Urinary bladder (tissue), 4 donors: ENCODE measurements at places on chromosomes 1 and 21.

- DNase-seq: no peak
Measured at GRCh38 chr1:244074559-244075171, 23.6 kb downstream of the ZBTB18 start.

- no peak for DNase-seq
Measured at GRCh38 chr1:242651817-242652216, 127.3 kb upstream of the PLD5 start.

DNA sequence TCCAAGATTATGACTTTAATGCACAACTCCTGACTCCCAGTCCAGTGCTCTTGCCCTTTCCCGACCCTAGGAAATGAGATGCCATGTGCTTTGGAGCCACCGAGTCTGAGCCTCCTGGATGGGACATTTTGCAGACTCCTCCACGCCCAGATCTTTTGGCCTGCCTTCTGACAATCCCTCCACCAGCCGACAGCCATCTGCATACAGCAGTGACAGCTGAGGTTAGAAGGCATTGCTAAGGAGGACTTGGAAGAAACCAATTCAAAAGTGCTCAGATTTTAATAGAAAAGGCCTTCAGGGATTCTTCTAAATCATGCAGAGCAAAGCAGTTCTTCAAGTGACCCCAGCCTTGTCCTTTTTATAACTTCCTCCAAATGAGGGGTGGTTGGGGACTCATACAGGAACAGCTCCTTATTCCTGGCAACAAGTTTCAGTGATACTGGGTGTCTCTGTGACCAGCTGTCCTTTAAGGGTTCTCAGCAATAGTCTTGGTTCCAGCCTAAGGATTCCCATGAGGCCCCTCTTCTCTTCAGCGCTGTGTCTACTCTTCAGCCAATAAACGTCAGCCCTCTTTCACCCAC lies 369.3 kb downstream of the PBX1 start:
- no peak for DNase-seq

DNA sequence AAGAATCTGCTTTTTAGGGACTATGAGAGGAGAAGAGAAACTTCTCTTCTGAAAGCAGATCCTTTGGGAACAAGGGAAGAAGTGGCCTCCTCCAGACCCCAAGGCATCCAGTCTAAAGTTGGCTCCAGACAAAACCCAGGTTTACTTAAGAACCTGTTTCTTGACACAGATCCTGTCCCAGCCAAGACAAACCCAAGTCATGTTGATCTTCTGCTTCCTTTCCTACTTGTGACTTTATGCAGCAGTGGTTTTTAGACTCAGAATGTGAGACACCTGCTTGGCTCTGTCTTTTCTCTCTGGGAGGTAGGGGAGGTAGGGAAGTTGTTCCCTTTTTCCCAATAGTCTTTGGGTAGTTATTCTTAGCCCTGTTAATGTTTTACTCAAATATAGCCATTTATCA lies 38.3 kb downstream of the ELAPOR1 start:
- DNase-seq: no peak

GRCh38 chr1:39165049-39165448 lies 39.4 kb upstream of the MACF1 start:
- DNase-seq: no peak

- DNase-seq: no peak
Measured at GRCh38 chr1:159152031-159152430, 19.4 kb upstream of the CADM3 start.

GRCh38 chr1:92117526-92117925 lies 37.4 kb downstream of the BTBD8 start:
- no peak for DNase-seq

DNA sequence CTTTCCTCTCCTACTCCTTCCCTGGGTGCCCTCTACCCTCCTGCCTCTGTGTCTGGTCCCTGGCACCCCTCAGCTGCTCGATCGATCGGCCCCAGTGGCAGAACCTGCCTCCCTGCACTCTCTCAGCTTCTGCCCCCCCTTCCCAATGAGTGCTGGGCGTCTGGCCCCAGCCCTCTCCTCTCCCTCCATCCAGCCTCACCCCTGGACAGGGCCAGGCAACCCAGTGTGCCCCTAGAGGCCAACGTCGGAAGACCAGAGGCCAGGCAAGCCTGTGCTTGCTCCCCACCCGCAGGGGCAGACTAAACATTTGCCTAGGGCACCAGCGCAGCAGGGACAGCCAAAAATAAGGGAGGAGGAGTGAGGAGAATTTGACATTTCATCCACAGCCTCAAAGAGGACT lies 43.5 kb downstream of the LGR6 start:
- no peak for DNase-seq

DNA sequence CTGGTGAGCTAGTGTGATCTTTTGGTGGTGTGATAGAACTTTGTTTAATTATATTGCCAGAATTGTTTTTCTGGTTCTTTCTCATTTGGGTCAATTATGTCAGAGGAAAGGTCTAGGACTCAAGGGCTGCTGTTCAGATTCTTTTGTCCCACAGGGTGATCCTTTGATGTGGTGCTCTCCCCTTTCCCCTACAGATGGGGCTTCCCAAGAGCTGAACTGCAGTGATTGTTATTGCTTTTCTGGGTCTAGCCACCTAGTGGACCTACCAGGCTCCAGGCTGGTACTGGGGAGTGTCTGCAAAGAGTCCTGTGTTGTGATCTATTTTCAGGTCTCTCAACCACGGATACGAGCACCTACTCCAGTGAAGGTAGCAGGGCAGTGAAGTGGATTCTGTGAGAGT lies 25.9 kb upstream of the CD84 start:
- no peak for DNase-seq

DNA sequence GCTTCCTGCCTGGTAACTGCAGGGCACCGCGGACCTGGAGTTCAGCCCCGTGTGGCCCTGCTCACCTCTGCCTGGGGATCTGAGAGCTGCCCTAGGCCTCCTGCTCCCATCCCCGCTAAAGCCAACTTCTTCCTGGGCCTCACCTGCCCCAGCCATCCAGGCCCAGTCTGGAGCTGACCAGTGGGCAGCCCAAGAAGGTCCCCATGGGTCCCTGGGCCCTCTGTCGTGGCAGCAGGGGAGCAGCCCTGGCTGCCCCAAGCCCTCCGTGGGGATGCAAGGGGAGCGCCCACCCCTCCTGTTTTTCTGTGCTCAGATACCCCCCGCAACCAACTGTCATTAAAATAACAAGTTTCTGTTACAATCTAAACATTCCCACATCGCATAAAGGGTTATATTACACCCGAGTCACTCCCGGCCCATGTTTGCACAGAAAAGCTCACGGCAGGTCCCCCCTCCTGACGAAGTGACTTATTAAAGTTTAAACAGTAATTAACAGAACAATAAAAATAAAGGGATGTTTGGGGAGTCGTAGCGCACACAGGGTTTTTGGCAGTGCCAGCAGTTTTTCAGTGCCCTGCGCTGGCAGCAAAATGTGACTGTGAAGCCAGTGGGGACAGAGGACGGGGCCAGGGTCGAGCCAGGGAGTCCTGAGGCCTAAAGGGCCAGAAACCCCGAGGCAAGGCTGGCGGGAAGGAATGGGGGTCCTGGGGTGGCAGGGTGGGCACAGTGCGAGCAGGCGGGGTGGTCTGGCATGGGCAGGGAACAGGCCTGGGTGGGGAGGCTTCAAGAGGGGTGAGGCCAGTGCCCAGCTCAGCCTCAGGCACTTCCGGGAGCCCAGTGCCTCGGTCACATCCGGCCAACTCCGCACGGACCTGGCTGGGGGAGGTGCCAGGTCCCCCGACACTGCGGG lies 121.5 kb downstream of the CASZ1 start:
- DNase-seq: no peak

DNA sequence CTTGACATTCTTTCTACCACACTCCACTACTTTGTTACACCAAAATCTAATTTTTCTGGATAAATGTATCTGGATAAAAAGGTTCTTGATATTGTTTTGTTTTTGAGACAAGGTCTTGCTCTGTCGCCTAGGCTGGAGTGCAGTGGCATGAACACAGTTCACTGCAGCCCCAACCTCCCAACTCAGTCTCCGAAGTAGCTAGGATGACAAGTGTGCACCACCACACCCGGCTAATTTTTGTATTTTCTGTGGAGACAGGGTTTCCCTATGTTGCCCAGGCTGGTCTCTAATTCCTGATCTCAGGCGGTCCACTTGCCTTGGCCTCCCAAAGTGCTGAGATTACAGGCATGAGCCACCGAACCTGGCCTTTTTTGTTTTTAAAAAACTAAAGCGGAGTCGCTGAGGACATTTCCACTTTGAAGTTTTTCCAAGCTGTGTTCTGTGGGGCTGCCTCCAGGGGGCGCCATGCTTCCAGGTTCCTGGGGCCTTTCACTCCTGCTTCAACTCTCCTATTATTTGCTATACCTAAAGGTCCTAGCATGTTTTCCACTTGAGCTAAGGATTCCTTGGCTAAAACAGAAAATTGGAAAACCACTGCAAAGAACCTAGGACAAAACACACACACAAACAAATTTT lies 14.1 kb upstream of the NCMAP start:
- DNase-seq: no peak

- no peak for DNase-seq
Measured at GRCh38 chr1:19036813-19037605, 80.5 kb upstream of the IFFO2 start.

- no peak for DNase-seq
Measured at GRCh38 chr1:246733704-246734103, 9.5 kb downstream of the SCCPDH start.

DNA sequence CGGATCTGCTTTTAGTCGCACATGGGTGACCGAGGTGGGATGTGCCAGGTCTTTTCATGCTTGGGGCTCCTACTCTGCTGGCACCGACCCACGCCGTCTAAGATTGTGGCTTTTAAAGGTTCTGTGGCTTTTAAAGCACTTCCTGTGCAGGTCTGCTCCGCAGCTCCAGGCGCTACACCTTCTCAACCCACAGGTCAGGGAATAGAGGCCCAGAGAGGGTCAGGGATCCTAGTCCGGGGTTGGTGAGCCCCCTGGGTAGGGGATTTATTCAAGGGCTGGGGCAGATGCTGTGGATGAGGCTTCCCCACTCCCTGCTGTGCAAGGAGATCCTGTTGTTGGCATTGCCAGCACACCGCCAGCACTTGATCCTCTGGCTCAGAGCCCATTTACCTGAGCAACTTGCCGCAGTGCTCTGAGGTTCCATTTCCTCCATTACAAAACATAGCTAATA lies 212.8 kb upstream of the RAB4A start:
- DNase-seq: no peak
